Pancreas (tissue), 10 donors: ENCODE measurements at places on chromosomes 16 and 17. TPM values are rescaled to one million over a fixed set of nuclear protein-coding genes. Genes with fewer than 3 reads are reported as not detected.

Gene CA5A
- not detected for total RNA-seq

Gene ANKS3
- 8.7 TPM for total RNA-seq

Gene CLEC18C
- not detected for total RNA-seq

Gene SLC16A13
- total RNA-seq: 0.74 TPM

Gene CDH11
- 1.5 TPM for total RNA-seq

Gene CAVIN1
- 16.1 TPM for total RNA-seq

Gene KRT17
- total RNA-seq: 0.69 TPM

Gene ZNF423
- total RNA-seq: 2.9 TPM

Gene SLC2A4
- total RNA-seq: 0.32 TPM

Gene MT1M
- 28.8 TPM for total RNA-seq

Gene BTBD17
- 0.14 TPM for total RNA-seq

Gene AGRP
- total RNA-seq: not detected

Gene ACSM2A
- total RNA-seq: not detected

DNA sequence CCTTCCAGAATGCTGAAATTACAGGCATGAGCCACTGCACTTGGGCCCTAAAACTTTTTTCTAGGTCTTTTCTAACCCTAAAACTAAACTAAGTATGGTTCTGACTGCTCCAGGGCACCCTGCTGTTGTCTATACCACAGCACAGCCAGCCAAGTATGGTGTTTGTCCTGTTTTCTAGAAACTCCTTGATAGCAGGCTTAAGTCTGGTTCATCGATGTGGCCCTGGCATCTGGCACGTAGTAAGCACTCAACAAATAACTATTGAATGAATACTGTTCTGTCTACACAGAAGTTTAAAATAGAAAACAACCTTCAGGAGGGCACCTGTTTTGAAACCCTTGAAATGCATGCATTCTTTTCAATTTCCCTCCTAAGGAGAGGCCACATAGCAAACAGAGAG lies 44.5 kb upstream of the AKAP1 start:
- no peak for DNase-seq

GRCh38 chr17:58172369-58173071 lies 5.7 kb downstream of the OR4D2 start:
- DNase-seq: no peak

- DNase-seq: no peak
Measured at GRCh38 chr17:38800237-38800760, 943 bp upstream of the PIP4K2B start.

- no peak for DNase-seq
Measured at GRCh38 chr17:53719229-53719628, 103.5 kb upstream of the KIF2B start.

DNA sequence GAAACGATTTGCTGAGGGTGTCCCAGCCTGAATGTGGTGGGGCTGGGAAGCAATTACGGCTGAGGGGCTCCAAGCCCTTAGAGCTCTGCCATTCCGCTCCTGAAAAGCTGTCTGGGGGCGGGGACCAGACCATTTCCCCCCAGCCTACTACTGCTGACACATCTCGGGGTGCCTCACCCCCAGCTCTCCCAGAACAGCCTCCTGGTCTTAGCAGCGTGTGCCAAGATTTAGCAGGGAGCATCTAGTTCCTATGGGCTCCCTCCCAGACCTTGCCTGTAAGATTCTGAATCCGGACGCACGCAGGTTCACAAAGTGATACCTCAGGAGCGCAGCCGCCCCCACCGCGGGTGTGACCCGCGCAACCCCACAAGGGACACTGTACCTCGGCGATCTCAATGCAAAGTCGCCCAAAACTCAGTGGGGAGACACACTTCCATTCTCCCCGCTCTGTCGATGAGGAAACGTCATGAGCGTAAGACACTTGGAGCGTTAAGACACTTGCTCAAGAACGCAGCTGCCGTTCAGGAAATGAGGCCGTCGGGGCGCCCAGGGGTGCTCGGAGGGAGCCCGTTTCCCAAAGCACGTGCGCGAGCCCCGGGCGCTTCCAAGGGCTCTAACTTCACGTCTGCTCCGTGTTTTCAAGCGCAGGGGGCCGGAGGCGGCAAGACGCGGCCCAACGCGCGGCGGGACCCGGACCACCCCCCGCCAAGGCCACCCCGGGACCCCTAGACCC lies 629 bp downstream of the GEMIN4 start:
- no peak for DNase-seq

- DNase-seq: no peak
Measured at GRCh38 chr17:67488161-67488560, 111.1 kb downstream of the PITPNC1 start.

GRCh38 chr17:55452139-55452790 lies 30.6 kb upstream of the MMD start:
- no peak for DNase-seq

DNA sequence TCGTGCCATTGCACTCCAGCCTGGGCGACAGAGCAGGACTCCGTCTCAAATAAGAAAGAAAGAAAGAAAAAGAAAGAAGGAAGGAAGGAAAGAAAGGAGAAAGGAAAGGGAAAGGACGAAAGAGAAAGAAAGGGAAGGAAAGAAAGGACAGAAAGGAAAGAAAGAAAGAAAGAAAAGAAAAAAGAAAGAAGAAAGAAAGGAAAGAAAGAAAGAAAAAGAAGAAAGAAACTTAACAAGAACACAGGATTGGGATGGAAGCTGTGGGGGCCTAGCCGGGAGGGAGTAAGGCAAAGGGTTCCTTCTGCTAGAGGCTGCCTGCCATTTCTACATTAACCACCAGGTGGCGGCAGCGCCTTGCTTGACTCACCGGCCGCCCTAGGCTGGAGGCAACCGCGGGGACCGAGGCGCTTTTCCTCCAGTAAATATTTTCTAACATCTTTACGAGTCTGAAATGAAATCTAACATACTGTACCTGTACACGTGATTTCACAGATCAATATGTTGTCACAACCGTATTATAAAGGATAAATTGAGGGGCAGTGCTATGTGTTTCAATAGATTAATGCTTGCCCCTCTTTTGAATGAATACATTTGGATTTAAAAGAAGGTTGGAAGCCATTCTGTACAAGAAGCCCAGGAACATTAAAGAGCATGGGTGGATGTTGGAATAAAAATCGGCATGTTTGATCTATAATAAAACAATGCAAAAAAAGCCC lies 6.1 kb downstream of the GJD3 start:
- DNase-seq: peak; percentile 94

GRCh38 chr17:9859781-9860180 lies 34.1 kb downstream of the GLP2R start:
- no peak for DNase-seq

- no peak for DNase-seq
Measured at GRCh38 chr17:18163547-18163946, 20.1 kb upstream of the ALKBH5 start.

GRCh38 chr16:23611936-23612335 lies 15.8 kb upstream of the NDUFAB1 start:
- DNase-seq: no peak

- DNase-seq: no peak
Measured at GRCh38 chr17:8710813-8711212, 33.8 kb downstream of the CCDC42 start.

DNA sequence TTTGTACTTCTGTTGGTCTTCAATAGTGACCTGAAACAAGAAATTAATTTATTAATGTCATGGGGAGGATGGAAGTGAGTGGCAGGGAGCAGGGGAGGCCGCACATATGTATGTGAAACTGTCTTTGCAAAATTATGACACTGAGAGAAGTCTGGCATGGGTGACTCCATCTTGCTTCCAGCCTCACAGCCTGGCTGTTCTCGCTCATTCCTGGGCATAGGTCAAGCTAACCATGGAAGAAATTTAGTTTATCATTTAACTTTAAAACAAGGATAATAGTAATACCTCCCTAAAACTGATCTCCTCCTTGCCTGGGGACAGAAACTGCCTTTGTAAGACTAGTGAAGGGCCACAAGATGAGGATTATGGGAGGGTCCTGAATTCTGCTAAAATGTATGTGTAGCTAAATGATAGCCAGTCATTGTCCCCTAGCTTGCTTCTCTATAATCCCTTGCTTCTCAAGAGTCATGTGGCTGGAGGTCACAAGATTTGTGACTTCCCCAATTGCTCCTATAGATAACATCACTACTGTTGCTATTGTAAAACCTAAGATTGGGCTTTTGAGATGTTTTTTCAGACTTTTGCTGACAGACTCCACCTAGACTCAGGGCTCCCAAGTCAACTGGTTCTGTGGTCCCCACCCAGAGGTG lies 126.0 kb downstream of the HS3ST3A1 start:
- no peak for DNase-seq

- DNase-seq: peak; percentile 76
Measured at GRCh38 chr16:30651124-30652004, 604 bp downstream of the PRR14 start.

DNA sequence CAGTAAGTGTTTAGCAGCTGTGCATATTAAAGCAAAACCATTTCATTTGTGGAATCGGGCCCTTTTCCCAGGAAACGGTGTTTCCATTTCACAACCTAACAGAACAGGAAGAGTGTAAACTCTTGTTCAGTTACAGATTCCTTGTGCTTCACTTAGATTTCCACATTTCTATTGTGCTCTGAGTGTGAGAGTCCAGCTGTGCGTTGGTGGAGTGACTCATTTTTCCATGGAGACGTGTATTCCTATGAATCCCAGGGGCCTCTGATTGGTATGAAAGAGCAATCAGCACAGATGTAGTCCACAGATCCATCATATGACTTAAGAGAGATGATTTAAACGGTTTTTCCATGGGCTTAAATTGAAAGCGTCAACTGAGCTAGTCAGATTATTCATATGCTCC lies 13.3 kb upstream of the CAVIN1 start:
- DNase-seq: no peak

- no peak for DNase-seq
Measured at GRCh38 chr16:86257546-86257945, 252.8 kb upstream of the FOXF1 start.

DNA sequence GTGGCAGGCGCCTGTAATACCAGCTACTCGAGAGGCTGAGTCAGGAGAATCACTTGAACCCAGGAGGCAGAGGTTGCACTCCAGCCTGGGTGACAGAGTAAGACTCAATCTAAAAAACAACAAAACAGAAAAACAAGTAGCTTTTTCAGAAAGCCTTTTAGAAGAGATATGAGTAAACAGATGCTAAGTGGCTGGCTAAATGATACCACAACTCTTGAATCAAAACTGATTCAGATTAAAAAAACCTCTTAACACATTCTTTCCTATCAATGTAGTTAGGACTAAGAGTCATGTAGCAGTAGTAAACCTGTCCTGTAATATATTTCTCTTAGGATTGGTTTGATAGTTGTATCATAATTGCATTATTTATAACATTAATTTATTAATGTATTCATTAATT lies 23.0 kb downstream of the PPM1D start:
- no peak for DNase-seq

- DNase-seq: no peak
Measured at GRCh38 chr16:86390335-86390734, 120.0 kb upstream of the FOXF1 start.

DNA sequence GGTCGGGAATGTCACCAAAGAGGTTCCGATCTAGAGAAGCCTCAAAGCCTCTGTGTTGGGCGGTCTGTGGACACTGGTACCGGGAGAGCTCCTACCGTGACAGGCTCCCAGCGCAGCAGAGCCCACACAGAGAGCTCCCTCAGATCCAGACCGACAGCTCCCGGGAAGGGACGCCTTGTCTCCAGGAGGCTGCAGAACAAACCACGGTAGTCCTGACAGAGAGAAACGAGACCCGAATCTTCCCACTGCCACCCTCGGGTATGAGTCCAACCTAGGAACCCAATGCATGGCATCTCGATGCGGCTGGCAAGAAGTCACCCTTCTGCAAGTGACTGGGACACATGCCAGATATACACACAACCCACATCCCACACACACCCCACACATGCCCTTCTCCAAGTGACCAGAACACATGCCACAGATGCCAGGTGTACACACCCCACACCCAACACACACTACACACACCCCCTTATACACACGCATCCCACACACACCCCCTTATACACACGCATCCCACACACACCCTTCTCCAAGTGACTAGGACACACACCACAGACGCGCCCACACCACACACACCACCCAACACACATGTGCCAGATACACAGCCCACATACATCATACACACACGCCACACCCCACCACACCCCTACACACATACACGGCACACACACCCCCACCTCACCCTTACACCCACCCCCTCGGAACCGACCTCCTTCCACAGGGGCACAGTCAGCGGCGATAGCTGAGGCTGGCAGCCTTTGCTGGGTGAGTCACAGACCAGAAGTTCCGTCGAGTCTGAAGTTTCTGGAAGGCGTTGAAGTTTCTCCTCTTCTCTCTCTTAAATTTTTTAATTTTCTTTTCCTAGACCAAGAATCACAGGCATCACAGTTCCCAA lies 15.9 kb upstream of the CYTH1 start:
- DNase-seq: peak; percentile 40

- DNase-seq: no peak
Measured at GRCh38 chr16:12084436-12084835, 107.9 kb downstream of the SNX29 start.

GRCh38 chr16:2987833-2988232 lies 7.6 kb upstream of the PKMYT1 start:
- no peak for DNase-seq

- no peak for DNase-seq
Measured at GRCh38 chr16:23691483-23692189, 12.9 kb downstream of the PLK1 start.

DNA sequence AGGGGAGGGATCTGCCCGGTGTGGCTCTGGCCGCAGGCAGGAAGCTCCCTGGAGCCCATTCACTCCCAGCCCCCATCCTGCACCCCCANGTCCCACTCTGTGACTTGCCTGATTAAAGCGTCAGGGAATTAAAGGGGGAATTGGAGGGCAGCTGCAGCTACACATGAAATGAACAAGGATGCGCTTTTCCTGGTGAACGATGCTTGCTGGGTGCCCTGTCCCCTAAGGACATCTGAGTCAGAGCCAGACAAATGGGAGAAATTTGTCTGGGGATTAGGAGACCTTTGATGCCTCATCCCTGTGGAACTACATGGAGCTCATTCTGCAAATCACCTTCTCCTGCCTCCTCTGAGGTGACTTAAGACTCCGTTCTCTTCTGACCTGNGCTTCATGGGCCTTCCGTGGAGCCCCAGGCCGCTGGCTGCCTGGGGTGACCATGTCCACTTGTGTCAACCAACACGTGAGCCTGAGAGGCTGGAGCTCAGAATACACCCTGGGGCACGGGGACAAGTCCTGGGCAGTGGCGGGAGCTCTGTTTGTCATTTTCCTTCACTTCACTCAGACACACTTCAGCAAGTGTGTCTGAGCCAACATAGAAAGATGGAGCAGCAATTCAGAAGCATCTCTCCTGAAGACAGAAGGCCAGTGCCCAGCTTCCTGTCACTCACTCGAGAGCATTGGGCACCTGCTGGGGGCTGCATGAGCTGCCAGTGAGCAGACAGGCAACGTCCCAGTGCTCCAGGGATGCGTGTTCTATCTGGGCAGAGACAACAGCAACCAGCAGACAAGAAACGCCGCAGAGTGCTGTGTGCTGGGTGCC lies 54.1 kb downstream of the METRNL start:
- peak; percentile 45 for DNase-seq

- no peak for DNase-seq
Measured at GRCh38 chr16:17481736-17482135, 11.0 kb upstream of the XYLT1 start.

- DNase-seq: no peak
Measured at GRCh38 chr17:40915199-40915661, 22.2 kb downstream of the KRT23 start.
